ENCODE measurements at places on chromosomes 7 and 10.
A peak's percentile ranks its signal among the peaks of the same experiment; 100 is the strongest.

GRCh38 chr7:48643431-48644013 is 280.8 kb upstream of the CDC14C start:
- no peak for DNase-seq

DNA sequence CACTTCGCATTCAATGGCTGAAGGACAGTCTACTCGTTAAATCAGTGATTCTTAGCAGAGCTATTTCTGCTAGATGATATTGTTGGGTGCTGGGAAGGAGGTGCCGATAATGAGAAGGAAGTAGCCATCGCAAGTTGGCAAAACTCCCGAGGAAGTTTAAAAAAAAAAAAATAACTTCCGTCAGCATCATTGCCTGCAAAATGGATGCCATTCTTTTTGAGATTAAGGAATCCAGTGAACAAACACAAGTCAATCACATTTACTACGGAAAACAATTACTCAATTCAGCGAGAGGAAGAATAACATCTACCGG is 74.4 kb upstream of the SFMBT2 start:
- no peak for DNase-seq

- DNase-seq = no peak
Observed at GRCh38 chr10:114543456-114543855, 114.6 kb downstream of the ABLIM1 start.

DNA sequence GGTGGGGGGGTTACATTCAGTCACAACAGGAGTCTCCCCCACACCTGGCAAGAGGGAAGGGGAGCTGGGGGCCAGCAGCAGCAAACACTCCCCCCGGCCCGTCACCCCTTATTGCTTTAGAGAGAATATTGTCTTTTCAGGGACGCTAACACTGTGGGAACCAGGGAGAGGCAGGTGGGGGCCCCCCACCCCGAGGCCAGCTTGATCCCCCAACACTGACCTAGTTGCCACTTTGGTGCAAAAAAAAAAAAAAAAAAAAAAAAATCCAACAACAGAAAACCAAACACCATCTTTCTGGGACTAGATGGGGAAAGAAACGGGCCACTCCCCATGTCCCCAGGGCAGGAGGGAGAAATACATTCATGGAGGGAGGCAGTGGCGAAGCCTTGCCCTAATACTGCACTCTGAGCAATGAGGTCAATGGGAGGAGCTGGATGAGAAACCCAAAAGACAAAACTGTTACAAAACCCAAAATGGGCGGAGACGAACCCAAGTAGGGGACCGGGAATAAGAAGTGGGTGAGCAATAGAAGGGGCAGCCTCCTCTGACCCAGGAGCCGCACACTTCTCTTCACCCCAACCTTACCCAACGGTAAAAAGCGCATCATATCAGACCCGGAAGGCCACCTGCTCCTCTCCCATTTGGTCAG is 6.5 kb downstream of the GNB2 start:
- DNase-seq = no peak

DNA sequence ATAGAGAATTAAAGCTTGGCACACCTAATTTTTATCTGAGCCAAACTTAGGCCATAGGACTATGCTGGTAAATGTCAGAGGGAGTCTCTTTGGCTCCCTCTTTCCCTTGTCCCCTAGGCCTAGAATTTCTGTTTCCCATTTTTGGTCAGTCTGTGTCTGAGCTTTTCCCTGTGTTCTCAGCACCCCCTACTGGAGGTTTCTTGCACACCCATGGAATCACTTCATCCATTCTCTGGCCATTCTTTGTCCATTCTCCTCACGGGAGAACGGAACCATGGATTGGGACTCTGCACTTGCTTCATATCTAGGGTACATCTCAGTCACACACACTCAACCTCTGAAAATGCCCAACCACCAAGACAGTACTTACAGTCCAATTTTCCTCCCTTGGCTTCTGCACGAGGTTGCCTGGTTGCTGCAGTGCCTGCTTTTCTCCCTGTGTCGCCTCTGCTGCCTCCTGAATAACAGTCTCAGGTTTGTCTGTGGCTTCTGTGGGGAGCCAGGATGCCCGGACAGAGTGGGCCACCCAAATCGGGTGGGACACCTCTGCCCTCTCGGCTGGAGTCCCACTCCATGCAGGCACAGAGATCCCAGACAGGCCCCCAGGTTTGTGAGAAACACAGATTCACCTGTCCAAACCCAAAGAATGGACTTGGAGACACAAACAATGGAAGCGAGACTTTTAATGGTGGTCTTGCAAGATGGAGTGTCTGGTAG is 35.1 kb upstream of the DNAH11 start:
- peak; percentile 67 for DNase-seq

DNA sequence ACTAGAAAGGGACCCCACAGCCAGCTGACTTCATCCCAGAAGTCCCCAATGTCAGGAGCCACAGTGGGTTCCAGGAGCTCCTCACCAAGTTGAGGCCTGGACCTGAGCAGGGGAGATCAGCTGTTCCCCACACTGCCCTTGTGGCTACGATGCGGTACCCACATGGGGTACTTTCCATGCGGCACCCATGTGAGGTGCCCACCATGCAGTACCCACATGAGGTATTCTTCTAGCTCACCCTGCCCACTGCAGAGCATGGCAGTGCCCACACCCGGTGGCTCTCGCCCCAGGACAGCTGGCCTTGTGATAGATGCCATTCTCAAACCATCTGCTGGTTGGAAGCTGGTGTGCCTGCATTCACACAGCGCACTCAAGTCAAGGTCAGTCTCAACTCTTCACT is 136.3 kb upstream of the PDE1C start:
- DNase-seq = no peak

GRCh38 chr7:25885057-25885576 is 266.9 kb upstream of the NFE2L3 start:
- DNase-seq = no peak

- no peak for DNase-seq
Observed at GRCh38 chr10:31299119-31299518, 19.9 kb upstream of the ZEB1 start.

DNA sequence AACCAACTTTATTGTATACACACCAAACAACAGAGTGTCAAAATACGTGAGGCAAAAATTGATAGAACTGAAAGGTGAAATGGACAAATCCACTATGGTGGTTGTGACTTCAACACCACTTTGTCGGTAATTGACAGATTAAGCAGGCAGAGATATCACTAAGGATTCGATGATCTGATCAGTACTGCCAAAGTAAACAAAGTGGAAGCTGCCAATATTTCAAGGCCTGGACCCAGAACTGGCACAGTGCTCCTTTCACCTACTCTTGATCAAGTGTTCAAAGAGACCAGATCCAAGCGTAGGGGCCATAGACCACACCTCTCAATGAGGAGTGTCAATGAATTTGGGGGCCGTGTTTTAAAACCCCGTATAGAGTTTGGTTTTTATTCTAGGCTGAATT is 167.0 kb downstream of the CDK14 start:
- DNase-seq = no peak

DNA sequence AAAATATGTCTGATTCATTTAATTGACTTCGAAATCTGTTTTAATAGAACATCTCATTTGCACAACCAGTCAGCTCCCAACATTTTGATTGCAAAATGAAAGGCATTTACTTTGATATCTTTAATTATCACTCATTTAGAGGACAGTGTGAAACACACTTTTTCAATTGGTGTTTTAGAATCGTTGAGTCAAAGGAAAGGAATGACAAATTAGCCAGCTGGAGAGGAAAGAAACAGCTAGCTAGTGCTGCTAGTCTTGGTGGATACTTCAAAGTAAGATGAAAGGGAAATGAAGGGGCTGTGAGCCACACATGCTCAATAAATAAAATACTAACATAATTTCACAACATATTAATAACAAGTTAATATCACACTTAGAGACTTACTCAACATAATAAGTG is 570.2 kb downstream of the PHTF2 start:
- DNase-seq = no peak

DNA sequence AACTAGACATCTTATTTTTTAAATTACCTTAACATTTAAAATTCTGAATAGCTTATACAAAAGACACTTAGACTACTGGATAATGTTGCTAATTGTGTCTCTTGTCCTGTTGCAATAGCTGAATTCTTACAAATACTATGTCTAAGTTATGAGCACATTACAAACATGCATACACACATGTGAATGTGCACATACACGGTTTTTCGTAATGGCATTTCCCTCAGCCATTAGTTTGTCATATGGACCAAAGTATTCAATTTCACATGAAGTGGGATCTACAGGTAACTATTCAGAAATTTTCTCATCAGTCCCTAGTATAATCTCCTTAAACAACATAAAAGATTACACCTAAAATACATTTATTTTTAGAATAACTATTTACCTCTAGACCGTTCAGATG is 178.6 kb upstream of the BET1 start:
- peak; percentile 49 for DNase-seq

- DNase-seq = no peak
Observed at GRCh38 chr10:78838141-78838657, 230.6 kb upstream of the ZMIZ1 start.

GRCh38 chr7:94559972-94560371 is 50.4 kb downstream of the CASD1 start:
- no peak for DNase-seq

DNA sequence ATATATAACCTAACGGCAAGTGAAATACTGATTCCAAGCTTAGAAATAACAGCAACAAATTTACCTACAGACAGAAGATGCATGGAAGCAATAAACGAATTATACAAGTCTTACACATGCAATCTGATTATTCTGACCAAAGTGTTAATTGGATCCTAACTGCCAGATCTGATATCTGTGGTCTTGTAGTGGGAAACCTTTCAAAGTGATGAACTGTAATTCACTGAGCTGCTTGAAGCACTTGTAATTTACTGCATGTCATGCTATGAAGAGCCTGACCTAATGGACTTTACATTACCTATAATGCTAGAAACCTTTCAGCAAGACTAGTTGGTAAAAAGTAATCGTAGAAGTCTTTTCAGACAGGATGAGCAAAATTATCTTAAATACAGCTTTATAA is 205.6 kb downstream of the FOXP2 start:
- no peak for DNase-seq

GRCh38 chr7:25486656-25487055 is 258.4 kb upstream of the NPVF start:
- no peak for DNase-seq

GRCh38 chr10:1502451-1502850 is 234.9 kb downstream of the ADARB2 start:
- no peak for DNase-seq

DNA sequence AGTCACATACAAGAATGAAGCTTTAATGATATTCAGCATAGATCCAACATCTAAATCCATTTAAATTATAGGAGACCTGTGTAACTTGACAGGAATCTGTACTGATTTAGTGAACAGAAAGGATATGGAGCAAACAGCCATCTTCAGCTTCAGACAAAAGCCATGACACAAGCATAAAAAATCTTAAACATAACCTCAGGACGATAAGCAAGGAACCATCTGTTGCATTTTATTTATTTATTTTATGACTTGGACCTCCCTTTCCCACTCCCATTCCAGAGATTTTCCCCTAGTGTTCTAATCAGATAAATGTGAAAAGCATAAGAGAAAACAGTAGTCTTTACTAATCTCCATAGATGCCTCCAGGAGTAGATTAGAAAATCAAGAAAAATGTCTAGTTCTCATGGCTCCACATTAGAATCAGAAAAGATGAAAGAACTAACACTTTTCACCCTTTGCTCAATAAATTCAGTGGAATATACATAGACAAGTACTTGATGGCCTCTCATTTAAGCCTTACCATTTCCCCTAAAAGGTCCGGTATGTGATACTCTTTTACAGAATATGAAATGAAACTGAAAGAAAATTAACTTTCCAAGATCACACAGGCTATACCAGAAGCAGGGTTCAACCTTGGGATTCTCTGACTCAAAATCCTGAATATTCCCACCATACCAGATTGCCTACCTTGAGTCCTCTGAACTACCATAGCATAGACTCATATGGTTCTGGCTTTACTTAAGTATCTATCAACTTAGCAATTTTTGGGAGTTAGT is 15.2 kb downstream of the CACNA2D1 start:
- peak; percentile 69 for DNase-seq

DNA sequence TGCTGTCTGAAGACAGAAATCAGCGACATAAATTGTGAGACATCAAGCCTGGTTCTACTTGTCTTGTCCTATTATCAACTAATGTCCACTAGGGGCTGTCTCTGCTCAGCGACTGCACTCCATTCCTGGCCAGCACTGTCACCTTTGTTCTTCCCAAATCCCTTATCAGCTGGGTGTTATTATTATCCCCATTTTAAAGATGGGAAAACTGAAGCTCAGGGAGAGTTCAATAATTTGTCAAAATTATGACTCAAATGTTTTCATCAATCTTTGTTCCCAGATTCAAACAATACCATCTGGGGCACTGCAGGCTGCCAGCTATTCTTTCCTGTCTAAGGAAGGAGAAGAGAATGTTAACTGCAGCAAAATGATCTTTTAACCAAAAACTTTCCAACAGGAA is 431.6 kb upstream of the NFE2L3 start:
- DNase-seq = peak; percentile 27

GRCh38 chr10:101050208-101051069 is 11.3 kb upstream of the KAZALD1 start:
- peak; percentile 82 for DNase-seq

- no peak for DNase-seq
Observed at GRCh38 chr10:133141144-133141957, 18.7 kb upstream of the KNDC1 start.

GRCh38 chr10:71473671-71474599 is 77.2 kb downstream of the CDH23 start:
- DNase-seq = no peak

- peak; percentile 87 for DNase-seq
Observed at GRCh38 chr10:63375859-63376258, 89.9 kb downstream of the JMJD1C start.

- DNase-seq = no peak
Observed at GRCh38 chr7:53811555-53812079, 730.6 kb upstream of the VSTM2A start.

DNA sequence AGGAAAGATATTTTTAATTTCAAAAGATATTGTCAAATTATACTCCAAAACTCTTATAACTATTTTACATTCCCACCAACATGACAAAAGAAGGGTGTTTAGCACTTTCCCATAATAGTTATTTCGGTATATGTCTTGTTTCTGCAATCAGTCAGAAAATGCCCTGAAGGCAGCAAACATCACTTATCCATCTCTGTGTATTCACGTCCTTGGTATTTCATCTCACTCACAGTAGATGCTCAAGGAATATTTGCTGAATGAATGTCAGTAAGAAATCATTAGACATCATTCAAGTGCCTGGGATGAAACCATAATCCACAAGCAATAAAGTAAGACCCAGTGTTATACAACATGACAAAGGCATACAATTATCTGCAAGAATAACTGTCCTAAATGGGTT is 112.7 kb downstream of the GFRA1 start:
- DNase-seq = peak; percentile 33

DNA sequence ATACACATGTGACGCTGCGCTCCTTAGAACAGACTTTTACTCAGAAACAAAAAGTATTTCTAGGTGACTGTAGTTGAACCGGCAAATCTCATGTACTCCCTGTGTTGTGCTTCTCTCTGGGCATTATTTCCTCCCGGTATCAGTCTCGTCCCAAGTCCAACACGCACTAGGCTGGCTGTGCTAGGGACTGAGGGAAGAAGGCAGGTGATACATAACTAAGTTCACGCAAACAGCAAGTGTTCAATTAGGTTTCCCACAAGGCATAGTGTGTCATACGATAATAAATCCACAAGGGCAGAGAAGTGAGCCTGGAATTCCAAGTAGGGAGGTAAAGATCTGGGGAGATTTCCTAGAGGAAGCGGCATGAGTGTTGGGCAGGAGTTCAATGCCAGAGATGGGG is 20.4 kb downstream of the FAM53B start:
- no peak for DNase-seq

- DNase-seq = peak; percentile 48
Observed at GRCh38 chr7:113100121-113100603, 13.5 kb upstream of the GPR85 start.
